ENCODE measurements at places on chromosomes 5 and 9.
A peak's percentile ranks its signal among the peaks of the same experiment; 100 is the strongest.

DNA sequence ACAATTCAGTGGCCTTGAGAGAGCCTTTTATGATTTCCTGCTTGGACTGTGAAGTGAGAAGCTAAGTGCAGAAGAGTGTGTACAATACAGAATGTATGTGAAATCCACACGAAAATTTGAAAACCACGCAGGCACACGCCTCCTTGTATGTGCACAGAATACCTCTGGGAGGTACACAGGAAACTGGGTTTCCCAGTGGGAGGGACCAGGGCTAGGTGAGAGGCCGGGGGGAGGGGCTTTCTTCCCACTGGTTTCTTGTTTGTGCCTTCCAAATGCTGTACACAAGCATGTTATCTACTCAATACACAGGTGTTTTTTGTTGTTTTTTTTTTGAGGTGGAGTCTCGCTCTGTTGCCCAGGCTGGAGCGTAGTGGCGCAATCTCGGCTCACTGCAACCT, 16.1 kb downstream of the C9orf50 start:
- no peak for DNase-seq

DNA sequence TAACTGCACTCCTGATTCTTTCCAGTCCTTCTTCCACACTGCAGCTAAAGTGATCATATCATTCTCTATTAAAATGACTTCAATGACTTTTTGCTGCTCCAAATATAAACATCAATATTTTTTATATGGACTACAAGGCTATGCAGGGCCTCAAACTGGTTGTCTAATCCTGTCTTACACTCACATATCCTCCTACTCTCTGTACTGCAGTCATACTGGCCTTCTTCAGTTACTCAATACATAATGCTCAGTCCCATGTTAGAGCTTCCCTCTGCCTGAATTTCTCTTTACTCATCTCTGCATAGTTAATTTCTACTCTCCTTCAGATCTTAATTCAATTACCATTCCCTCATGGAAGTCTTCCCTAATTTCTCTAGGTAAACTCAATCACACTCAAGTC, 3.4 kb downstream of the MEIKIN start:
- DNase-seq = no peak

- no peak for DNase-seq
Observed at GRCh38 chr5:73687357-73687756, 61.4 kb downstream of the ARHGEF28 start.

DNA sequence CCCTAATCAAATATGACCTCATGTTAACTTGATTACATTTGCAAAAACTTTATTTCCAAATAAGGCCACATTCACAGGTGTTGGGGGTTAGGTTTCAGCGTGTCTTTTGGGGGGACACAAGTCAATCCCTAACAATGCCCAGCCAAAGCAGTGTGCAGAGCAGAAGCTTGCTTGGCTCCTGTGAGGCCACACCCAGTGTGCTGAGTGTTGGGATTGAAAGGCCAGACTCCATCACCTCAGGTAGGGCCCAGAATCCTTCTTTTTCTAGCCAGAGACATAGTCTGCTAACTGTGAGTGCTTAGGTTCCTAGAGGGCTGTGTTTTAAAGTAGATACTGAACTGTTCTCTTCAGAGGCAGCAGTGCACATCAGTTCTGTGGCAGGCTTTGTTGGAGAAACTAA, 27.9 kb downstream of the KDM4C start:
- no peak for DNase-seq

DNA sequence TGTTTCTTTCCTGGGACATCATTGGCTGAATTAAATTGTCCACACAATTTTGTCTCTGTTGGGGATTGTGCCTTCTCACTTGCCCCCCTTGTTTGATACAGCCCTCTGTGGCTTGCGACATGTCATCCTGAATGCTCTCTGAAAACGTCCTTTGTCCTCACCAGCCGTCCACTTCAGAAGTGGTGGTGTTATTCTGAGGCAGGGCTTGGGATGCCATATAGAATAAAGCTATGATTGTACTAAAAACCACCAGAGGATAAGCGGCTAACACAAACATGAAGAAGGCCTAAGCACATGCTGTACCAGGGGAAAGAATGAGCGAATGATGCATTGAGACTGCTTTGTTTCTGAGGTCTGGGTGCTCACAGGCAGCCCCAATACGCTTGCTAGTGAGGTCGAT, 3.5 kb upstream of the SNX30 start:
- DNase-seq = no peak

GRCh38 chr9:85172001-85172978, 502.8 kb downstream of the NTRK2 start:
- no peak for DNase-seq

- no peak for DNase-seq
Observed at GRCh38 chr9:17962747-17963146, 383.9 kb downstream of the SH3GL2 start.

- DNase-seq = peak; percentile 4
Observed at GRCh38 chr5:79561525-79561893, 47.6 kb upstream of the HOMER1 start.

GRCh38 chr5:148898413-148899075, 72.1 kb downstream of the ADRB2 start:
- no peak for DNase-seq
